ENCODE measurements at places on chromosomes 1 and 21.

- DNase-seq: no peak
These were observed 11.7 kb downstream of the LAX1 start for GRCh38 chr1:203776636-203777035.

GRCh38 chr1:232988572-232989040 is 38.2 kb downstream of the NTPCR start:
- no peak for DNase-seq

DNA sequence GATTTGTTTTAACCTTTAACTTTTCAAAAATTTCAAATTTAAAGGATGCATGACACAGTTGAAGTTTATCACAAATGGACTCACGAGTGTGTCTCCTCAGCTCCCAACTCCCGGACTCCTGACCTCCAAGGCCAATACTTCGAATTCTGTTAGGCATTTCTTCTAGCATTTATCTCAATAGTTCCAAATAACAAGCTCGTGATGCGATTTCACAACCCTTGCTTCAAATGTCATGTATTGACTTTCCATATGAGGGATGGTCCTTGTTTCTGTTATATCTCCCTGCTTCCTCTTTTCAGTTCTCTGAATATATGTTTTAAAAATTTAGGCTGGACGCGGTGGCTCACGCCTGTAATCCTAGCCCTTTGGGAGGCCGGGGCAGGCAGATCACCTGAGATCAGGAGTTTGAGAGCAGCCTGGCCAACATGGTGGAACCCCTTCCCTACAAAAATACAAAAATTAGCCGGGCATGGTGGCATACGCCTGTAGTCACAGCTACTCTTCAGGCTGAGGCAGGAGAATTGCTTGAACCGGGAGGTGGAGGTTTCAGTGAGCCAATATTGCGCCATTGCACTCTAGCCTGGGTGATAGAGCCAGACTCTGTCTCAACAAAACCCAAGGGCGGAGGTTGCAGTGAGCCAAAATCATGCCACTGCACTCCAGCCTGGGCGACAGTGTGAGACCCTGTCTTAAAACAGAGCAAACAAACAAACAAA is 52.0 kb upstream of the TINAGL1 start:
- no peak for DNase-seq

- no peak for DNase-seq
These were observed 386.6 kb upstream of the NFIA start for GRCh38 chr1:60695716-60696171.

GRCh38 chr1:59545830-59546229 is 248.9 kb downstream of the FGGY start:
- DNase-seq: no peak

DNA sequence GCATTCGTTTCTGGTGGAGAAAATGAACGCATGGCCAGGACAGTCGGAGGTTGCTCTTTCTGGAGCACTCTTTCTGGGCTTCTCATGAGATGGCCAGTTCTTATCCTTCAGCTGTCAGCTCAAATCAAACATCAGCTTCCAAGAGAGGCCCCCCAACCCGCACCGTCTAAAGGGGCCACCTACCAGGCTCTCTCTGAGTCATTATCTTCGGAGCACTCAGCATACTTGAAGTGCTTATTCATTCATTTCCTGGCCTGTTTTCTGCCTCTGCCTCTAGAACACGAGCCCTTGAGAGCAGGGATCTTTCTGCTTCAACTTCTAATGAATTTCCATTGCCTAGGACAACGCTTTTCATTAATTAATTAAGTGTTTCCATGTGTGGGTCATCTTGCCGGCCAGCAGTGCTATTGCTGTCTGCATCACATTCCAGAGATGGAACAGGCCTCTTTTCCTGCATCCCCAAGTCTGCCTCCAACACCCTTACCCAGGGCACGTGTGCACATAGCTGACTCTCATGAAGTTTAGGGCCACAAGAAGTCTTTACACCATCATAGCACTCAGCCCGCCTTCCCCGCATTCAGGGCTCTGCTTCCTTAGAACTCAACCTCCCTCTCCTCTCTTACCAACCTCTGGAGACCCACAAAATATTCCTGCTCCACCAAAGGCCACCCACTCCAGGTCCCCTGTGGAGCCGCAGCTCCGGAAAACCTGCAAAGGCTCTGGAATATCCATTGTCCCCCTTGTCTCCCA is 52.1 kb upstream of the LAPTM5 start:
- no peak for DNase-seq

DNA sequence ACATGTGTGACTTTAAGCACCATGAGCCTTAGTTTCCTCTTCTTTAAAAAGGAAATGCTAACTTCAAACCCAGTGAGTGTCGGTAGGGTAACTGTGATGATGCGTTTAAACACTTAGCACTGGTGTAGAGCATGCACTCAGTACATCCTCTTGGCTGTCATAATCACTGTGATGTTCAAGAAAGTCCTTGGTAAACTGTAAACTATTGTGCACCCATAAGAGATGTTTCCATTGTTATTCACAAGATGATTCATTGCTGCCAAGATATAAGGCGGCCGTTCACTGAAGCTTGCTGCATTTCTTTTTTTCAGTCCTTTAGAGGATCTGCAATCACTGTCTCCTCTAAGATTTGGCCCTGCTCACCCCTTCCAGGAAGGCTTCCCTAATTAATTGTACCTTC is 61.8 kb upstream of the DAB1 start:
- no peak for DNase-seq

DNA sequence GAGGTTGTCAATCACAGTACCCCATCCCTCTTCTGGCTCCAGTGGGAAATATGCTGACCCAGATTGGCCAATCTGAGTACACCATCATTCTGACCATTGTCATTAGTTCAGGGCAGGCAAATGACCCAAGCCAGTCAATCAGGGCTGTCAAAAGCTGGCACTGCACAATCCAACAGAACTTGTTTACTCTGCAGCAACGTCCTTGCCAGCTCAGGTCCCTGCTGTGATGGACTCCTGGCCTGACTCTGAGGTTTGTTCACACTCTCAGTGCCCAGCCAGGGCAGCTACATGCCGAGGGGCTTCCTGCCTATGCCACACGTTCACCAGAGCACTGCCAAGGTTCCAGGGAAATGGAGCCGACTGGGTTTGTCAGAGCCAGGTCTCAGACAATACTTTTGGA is 14.7 kb upstream of the OVAAL start:
- no peak for DNase-seq

- no peak for DNase-seq
These were observed 208.2 kb downstream of the S1PR1 start for GRCh38 chr1:101444873-101445618.

GRCh38 chr1:199226163-199226562 is 587.3 kb downstream of the PTPRC start:
- no peak for DNase-seq

- no peak for DNase-seq
These were observed 350.2 kb downstream of the PLPP3 start for GRCh38 chr1:56229186-56229585.

GRCh38 chr21:18498431-18498830 is 94.8 kb upstream of the TMPRSS15 start:
- DNase-seq: no peak

GRCh38 chr1:36154765-36155407 is 1.1 kb upstream of the MAP7D1 start:
- DNase-seq: no peak

DNA sequence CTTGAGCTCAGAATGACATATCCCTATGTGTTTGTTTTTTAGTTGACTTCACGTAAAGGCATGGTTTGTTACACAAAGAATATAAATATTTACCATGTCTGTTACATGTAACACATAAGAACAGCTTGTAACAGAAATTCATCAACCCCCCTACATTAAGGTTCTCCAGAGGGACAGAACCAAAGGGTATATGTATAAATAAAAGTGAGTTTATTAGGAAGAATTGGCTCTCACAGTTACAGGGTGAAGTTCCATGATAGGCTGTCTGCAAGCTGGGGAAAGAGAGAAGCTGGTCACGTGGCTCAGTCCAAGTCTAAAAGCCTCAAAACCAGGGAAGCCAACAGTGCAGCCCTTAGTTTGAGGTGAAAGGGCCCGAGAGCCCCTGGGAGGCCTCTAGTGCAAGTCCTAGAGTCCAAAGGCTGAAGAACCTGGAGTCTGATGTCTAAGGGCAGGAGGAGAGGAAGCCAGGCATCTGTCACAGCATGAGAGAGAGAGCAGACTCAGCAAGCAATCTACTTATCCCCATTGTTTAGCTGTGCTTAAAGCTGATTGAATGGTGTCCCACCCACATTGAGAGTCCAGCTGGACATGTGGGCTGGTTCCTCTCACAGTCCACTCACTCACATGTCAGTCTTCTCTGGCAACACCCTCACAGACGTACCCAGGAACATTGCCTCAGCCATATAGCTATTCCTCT is 15.8 kb downstream of the THRAP3 start:
- DNase-seq: no peak

- no peak for DNase-seq
These were observed 40.3 kb downstream of the PLEKHA6 start for GRCh38 chr1:204319462-204319861.

GRCh38 chr1:220325306-220325995 is 53.2 kb upstream of the RAB3GAP2 start:
- no peak for DNase-seq

DNA sequence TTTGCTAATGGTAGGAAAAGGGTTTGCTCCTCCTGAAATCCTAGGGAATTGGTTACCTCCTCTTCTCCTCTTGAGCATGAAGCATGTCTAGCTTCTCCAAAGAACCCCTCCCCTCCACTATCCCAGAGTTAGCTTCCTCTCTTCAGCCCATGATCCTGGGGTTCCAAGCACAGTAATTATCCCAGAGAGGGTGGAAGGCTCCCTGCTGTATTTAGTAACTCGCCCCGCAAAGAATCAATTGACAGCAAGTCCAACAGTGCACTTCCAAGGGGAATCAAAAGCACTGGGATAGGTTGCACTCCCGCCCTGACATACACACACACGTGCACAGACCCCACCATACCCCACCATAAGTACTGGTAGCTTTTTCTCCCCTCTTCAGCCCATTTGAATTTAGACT is 3.1 kb downstream of the S100A8 start:
- DNase-seq: no peak

DNA sequence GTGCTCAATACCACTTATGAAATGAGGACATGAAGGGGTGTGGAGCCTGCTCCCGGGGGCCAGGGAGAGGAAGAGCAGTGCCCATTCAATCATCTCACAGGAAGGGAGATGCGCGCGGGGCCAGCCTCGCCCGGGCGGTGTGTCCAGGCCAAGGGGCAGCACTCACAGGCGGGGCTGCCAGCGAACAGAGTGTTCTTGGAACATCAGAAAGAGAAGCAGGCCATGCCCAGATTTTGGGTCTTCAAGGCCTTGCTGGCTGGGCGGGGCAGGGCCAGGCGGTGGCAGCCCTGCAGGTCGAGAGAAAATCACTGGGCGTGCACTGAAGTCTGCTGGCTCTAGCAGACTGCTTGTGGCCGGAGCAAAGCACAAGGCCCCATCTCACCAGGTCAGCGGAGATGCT is 168.6 kb downstream of the PRDM16 start:
- DNase-seq: no peak

GRCh38 chr1:174837386-174837785 is 162.4 kb upstream of the CACYBP start:
- DNase-seq: no peak
